Dorsolateral prefrontal cortex (tissue), 122 donors: ENCODE measurements at places on chromosomes 3 and 15. TPM values are rescaled to one million over a fixed set of nuclear protein-coding genes. Genes with fewer than 3 reads are reported as not detected.

DNA sequence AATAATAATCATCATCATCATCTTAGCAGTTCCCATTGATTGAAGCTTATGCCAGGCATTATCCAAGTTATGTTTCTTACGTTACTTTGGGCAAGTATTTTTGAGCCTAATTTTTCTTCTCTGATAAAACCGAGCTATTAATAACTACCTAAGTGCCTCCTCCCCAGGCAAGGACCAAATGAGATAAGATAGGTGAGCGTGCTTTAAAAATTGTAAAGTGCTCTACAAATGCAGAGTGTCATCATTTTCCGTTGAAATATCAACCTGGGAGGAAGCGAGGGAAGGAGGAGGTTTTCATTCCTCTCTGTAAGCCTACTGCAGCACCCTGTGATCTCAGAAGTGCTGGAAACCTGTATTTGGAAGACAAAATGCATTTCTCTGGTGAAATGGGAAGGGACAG, 96.7 kb upstream of the MITF start:
- no peak for DNase-seq

IGSF11 gene
- total RNA-seq, result 55.2 TPM

DNA sequence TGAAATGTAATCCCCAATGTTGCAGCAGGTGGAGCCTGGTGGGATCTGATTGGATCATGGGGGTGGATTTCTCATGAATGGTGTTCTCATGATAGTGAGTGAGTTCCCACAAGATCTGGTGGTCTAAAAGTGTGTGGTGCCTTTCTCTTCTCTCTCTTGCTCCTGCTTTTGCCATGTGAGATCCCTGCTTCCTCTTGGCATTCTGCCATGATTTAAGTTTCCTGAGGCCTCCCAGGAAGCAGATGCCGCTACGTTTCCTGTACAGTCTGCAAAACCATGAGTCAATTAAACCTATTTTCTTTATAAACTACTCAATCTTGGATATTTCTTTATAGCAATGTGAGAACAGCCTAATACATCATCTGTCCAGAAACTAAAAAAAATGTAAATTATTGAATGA, 298.3 kb downstream of the MEX3B start:
- no peak for DNase-seq

SCN11A gene
- total RNA-seq, result 0.70 TPM

DNA sequence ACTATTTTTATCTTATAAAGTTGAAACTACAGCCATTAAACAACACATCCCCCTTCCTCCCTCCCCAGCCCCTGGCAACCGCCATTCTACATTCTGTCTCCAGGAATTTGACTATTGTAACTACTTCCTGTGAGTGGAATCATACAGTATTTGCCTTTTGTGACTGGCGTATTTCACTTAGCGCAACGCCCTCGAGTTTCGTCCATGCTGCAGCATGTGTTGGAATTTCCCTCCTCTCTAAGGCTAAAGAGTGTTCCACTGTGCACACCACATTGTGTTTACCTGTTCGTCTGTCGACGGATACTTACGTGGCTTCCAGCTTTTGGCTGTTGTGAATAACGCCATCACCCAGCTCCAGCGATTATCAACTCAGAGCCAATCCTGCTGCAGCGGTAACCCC, 52.0 kb upstream of the DLG1 start:
- no peak for DNase-seq
